ENCODE measurements at places on chromosomes 16 and 17.

GRCh38 chr17:1005361-1005946 lies 8.5 kb downstream of the TIMM22 start:
- no peak for DNase-seq

- DNase-seq: peak; percentile 32
Measured at GRCh38 chr17:80146121-80147034, 550 bp downstream of the EIF4A3 start.

DNA sequence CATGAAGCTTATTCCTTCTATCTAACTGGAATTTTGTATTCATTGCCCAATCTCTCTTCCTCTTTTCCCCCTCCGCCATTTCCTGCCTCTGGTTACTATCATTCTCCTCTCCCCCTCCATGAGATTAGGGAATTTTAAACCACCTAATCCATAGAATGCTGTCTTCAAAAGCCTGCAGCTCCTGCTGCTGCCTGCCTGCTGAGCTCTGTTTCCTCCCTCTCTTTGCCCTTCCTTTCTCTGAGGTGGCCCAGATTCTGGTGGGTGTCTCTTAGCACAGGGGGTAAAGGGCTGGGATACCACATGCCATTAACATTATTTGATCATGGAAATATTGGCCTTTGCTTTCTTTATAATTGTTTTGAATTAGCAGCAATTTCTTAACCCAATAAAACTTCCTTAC lies 241.6 kb downstream of the CNTNAP4 start:
- DNase-seq: no peak

DNA sequence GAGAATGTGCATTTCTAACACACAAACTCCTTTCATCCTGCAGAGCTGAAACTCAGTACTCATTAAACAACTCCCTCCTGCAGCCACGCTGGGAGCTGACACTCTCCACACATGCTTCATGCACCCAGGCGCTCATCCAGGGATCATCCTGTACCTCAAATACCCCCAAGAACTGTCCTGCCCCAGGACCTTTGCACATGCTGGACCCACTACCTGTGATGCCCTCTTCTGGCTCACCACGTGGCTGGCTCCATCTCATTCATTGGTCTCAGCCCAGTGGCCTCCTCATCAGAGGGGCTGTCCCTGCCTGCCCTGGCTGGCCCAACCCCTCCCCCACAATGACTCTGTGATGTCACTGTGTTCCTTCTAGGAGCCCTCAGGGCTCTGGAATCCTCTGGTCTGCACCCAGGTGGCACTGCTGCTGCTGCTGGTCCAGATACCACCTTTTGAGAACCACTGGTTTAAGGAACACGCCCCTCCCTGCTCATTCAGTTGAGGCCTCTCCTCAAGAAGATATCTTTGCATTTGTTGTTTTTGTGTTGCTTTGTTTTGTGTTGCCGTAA lies 160.9 kb upstream of the FOXF1 start:
- DNase-seq: no peak

- no peak for DNase-seq
Measured at GRCh38 chr16:4679156-4679849, 14.1 kb upstream of the NUDT16L1 start.

DNA sequence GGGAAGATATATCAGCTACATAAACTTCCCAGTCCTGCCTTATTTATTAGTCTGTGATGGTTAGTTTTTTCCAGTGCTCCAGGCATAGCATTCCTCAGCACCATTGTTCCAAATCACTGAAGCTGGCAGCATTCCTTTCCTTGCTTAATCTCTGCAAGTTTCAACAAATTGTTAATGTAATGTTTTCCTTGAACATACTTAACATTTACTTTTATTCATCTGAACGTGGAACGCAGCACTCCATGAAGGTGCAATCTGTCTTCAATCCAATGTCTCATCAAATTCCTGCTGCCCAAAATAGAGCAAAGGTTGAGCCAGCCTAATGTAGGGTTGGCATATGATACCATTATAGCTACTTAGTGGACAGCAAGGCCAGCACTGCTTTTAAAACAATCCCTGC lies 441.1 kb upstream of the RBFOX1 start:
- DNase-seq: no peak

DNA sequence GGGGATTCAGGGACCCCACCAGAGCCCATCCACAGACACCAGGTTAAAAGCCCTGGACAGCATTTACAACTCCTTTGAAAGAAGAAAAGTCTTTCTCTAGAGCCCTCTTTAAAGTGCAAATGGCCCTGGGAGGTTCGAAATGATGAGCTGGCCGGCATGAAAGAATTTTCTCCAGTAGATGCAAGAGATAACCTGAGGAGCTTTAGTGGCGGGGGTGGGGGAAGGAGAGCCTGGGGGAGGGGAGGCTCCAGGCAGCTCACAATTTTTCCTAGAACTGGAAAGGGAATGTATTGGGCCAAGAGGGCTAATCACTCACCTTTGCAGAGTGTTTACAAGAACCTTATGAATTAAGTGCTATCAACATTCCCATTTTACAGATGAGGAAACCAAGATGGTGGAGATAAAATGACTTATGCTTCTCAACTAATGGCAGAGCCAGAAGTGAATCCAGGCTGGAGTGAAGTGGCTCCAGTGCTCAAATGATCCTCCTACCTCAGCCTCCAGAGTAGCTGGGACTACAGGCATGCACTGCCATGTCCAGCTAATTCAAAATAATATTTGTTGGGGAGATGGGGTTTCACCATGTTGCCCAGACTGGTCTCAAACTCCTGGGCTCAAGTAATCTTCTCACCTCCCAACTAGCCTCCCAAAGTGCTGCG lies 4.2 kb upstream of the CDH1 start:
- DNase-seq: no peak

DNA sequence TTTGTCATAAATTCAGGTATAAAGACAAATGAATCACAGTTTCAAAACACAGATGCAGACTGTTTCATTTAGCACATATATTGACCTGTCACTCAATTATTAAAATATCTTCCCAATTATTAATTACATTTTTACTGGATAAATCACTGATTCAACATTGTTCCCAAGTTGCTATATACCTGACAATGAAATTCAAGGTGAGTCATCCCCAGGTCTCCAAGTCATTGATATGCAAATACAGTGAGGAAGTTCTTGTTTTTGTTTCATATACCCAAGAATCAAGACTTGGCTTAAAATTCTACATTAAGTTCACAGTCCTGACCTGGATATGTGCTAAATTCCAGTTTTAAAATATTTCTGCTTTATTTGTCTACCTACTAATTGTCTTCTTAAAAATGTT lies 599.3 kb upstream of the PSMD7 start:
- no peak for DNase-seq

GRCh38 chr17:29148257-29148789 lies 31.9 kb downstream of the MYO18A start:
- DNase-seq: no peak

- DNase-seq: no peak
Measured at GRCh38 chr16:87939562-87940423, 3.5 kb upstream of the CA5A start.

- peak; percentile 37 for DNase-seq
Measured at GRCh38 chr16:21684199-21684598, 20.4 kb downstream of the OTOA start.

DNA sequence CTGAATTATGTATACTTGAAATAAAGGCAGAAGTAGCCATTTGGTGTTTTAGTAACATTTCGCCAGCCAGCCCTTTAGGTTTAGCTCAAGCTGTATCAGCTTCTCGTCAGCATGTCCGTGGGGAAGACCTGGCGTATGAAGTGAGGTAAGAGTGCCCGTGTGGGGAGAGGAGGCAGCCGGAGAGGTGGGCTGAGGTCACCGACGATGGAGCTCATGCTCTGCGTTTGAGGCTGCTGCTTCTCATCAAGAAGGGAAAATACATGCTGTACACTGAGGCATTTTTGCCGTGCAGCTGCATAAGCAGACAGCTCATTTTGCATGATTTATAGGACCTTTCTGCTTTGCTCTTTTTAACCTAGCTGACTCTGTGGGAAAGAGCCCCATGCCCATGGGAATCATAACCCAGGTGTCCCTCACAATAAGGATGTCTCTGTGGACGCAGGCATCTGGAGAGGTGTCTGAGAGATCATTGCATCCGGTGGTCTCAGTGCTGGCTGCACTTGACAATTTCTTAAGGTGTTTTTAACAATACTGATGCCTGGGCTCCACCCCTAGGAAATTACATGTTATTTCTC lies 179.1 kb downstream of the ABCC12 start:
- DNase-seq: no peak

DNA sequence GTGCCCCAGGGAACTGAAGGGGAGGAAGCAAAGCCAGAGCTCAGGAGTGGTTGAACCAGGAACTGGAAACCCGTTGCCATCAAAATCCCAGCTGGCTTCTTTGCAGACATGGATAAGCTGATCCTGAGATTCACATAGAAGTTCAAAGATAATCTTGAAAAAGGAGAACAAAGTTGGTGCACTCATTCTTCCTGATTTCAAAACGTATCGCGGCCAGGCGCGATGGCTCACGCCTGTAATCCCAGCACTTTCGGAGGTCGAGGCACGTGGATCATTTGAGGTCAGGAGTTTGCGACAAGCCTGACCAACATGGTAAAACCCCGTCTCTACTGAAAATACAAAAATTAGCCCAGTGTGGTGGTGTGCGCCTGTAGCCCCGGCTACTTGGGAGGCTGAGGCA lies 7.1 kb downstream of the RAP1GAP2 start:
- DNase-seq: no peak

DNA sequence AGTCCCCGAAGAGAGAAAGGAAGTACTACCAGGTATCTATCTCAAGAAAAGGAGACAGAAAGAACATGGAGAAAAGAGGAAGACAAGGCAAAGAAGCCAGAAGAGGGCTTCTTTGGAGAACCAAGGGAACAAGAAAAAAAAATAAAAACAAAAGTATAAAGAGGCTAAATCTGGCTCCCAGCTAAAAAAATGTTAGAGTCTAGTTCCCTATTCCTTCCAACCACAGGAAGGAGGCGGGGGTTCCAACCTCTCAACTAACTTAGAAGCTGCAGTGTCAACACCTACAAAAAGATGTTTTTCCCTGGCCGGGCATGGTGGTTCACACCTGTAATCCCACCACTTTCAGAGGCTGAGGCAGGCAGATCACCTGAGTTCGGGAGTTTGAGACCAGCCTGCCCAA lies 13.4 kb downstream of the UTP6 start:
- DNase-seq: no peak

DNA sequence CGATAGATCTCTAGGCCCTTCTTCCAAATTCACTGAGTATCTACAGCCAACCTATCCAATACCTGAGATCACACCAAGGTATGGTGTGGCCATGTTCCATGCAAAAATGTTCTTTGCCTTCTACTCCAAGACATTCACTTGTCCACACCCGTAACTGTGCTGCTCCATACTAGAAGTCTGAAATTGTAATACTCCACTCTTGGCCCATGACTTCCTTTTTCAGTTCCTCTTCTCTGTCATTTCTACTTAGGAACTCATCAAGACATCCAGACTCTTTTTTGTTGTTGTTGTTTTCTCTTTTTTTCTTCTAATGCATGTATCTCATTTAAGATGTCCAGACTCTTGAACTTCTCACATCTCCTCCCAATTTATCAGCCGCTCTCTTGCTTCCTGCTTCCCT lies 42.5 kb upstream of the KSR1 start:
- DNase-seq: no peak

DNA sequence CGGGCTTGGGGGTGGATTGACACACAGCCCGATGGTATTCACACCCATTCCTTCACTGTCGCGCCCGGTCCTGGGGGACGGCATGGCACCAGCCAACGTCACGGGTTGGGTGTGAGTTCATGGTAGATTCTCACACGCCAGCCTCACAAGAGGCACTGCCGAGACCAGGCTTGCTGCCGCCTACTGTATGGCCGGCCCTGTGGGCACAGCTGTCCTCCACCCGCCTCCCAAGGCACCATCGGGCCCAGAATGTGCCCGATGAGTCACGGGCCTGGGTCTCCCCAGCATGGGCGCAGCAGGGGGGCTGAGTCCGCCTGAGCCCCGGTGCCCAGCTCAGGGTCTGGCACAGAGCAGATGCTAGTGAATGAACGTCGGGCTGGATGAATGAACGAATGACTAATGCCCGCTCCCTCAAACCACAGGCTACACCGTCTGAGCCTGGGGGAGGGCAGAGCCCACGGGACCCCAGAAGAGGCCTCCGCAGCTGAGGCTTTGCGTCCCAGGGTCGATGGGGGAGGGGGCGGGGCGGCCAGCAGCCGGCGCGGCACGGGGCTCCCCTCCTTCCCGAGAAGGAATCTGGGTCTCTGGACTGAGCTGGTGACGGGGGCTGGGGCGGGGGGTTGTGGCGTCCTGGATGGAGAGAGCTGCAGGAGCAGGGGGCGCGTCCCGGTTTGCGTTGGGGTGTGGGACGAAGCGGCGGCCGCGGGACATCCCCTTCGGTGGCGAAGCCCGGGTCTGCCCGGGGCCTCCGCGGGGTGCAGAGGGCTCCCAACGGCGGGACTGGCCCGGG lies 829 bp downstream of the PITPNM3 start:
- DNase-seq: no peak

- DNase-seq: no peak
Measured at GRCh38 chr17:83177611-83178532, 98.5 kb downstream of the METRNL start.

GRCh38 chr17:27944546-27945332 lies 51.6 kb upstream of the LYRM9 start:
- DNase-seq: no peak

GRCh38 chr16:57993897-57994296 lies 6.6 kb downstream of the ZNF319 start:
- no peak for DNase-seq

DNA sequence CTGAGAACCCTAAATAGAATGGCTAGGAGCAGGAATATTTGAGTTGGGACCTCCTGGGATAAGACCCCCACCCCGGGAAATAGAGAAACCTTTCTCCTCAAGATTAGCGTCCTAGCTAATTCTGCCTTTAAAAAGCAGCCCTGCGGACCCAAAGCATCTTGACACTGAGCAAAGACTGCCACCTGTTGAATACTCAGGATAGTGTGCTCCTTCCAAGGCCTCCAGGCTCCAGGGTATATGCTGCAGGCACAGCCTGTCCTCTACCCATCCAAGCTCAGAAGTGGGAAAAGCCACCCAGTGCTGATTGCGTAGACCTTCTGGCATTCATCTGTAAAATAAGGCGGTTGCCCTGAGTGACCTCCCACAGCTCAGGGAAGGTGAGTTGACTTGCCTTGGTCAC lies 456.2 kb upstream of the DYNLRB2 start:
- DNase-seq: peak; percentile 23

DNA sequence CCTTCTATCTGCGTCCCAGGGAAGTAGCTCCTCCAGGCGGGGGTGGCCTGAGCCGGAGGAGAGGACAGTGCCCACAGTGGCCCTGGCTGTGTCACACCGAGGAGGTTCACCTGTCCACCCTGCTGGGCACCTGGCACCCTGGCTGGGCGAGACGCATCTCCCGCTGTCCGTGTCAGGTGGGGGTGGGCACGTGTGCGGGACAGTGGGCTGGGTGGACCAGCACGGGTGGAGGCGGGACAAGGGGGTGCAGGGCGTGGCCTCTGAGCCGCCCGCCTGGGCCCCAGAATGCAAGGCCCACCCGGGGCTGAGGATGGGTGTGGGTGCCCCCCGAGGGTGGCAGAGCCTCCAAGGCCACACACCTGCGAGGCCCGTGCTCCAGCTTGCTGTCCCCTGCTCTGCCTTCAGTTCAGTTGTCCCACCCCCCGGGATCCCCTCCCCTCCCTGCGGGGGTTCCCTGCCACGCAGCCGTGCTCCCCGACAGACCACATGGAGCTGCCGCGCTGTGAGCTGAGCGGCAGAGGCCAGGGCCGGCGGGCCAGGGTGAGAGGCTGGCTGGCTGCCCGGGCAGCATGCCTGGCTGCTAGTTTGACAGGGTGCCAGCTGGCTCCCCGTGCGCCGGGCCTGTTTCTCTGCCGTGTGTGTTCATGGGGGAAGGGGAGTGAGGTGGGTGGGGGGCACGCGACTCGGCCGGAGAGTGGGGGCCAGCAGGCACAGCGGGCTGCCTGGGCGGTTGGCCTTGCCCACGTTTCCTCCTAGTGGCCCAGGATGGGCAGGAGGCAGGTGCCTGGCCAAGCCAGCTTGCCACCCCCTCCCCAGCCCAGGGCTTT lies 33.9 kb downstream of the BAHCC1 start:
- no peak for DNase-seq
